ENCODE measurements at places on chromosomes 3 and 15. TPM values are rescaled to one million over a fixed set of nuclear protein-coding genes. Genes with fewer than 3 reads are reported as not detected.

Gene CALML4
- 1.3 TPM for total RNA-seq

Gene SUMF1
- 27.0 TPM for total RNA-seq

Gene ALS2CL
- total RNA-seq: 144 TPM

Gene P3H2
- total RNA-seq: 71.2 TPM

Gene TMEM266
- 0.33 TPM for total RNA-seq

Gene ARHGEF26
- 1.1 TPM for total RNA-seq

DNA sequence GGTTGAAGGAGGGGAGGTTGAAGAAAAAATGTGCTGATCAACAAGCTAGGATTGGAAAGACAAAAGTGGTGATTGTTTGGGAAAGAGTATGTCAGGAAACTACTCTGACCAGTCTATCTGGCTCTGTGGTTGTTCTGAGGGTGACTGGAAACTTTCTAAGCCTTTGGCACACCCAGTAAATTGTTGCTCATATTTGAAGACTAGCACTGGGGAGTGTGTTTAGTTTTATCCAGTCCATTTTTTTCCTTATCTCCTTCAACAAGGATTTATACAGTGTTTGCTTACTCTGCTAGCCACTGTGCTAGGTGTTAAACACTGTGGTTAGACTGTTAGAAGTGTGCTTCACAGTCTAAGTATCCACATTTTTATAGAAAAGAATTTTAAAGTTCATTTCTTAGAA, 28.8 kb downstream of the PPM1L start:
- peak; percentile 74 for DNase-seq

DNA sequence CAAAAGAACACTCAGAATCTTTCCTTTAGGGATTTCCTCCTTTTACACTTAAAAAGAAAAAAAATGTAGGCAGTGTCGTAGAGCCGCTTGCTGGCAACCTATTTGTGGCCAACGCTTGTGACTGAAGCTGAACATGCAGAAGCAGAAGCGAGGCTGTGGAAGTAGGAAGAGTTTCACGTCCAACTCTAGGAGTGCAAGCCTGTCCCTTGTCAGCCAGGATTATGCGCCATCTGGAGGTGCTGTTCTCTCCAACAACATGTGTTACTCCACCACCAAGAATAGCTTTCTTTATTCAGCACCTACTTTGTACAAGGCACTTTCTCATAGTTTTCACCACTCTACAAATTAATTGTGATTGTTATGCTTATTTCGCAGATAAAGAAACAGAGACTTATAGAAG, 223.2 kb upstream of the LMCD1 start:
- DNase-seq: no peak

- no peak for DNase-seq
These were observed 31.0 kb downstream of the ANP32A start for GRCh38 chr15:68789534-68790241.

DNA sequence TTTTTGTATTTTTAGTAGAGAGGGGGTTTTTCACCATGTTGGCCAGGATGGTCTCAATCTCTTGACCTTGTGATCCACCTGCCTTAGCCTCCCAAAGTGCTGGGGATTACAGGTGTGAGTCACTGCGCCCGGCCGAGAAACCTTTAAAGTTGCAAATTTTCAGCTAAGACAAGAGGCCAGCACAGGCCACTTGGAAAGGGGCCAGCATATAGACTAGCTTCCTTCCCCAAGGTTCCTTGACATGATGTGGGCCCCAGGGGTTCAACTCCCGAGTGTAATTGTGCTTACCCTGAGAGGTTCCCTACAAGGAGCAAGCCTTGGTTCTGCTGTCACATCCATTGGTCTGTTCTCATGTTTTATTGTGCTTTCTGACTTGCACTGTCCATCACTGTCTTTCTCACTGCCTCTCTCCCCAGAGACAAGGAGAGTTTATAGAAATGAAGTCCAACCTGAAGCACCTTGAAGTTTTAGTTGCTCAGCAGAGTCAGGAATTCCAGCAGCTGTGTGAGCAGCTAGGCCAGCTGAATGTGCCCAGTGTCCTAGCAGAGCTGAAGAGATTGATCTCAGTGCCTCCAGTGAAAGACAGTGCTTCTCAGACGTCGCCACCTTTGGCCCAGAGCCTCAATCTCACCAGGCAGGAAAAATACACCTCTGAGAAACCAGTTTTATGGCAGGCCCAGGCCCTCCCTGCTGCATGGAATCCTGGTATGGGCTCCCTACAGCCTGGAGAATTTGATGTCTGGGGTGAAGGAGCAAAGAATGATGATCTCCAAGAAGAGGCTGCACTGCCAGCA, 21.1 kb downstream of the C3orf62 start:
- no peak for DNase-seq

DNA sequence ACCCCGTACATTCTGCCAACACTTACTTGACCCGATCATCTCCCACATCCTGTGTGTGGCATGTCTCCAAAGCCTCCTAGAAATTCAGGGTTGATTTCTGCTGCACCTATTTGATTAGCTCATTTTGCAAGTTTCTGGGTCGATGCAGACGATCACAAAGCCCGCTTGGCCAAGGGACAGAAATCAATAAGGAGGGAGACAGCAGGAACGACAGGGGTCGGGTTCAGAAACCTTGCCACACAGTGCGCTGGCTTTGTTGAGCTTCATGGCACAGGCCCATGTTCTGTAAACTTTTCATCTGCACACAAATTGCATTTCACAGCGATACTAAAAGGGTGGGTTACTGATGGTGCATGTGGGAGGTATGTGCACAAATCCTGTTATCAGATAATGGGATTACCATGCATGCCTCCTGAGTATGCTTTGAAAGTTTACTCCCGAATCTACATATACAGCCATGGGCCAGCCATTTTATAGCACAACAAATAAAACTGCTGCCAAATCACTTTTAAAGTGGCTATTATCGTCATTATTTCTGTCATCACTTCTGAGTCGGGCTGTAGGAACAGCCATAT, 95.9 kb upstream of the ATP11B start:
- no peak for DNase-seq

DNA sequence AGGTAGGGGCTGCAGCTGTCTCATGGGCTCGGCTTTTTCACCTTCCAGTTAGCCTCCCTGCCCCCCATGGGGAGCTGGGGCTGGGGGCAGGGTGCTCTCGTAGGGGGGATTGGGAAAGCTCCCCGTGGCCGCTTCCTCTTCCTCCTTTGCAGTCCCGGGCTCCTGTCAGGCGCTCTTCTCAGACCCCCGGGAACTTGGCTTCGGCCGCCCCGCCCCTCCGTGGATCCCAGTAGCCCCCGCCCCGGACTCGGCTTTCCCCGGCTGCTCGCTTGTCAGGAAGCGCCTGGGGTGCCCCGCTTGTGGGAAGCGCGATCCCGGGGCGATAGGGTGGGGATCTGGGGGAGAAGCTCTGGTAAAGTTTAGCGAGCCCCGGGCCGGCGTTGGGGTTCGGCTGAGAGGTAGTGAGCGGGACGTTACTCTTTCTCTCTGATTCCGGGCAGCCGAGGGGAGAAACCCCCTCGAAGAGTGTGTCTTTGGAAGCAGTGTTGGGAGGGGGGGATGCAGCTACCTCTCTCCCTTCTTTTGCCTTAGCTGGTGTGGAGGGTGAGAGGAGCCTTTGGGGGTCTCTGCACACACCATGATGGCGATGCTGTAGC, 611 bp downstream of the PIAS1 start:
- peak; percentile 30 for DNase-seq

- DNase-seq: no peak
These were observed 32.3 kb upstream of the CRTC3 start for GRCh38 chr15:90497376-90497775.

DNA sequence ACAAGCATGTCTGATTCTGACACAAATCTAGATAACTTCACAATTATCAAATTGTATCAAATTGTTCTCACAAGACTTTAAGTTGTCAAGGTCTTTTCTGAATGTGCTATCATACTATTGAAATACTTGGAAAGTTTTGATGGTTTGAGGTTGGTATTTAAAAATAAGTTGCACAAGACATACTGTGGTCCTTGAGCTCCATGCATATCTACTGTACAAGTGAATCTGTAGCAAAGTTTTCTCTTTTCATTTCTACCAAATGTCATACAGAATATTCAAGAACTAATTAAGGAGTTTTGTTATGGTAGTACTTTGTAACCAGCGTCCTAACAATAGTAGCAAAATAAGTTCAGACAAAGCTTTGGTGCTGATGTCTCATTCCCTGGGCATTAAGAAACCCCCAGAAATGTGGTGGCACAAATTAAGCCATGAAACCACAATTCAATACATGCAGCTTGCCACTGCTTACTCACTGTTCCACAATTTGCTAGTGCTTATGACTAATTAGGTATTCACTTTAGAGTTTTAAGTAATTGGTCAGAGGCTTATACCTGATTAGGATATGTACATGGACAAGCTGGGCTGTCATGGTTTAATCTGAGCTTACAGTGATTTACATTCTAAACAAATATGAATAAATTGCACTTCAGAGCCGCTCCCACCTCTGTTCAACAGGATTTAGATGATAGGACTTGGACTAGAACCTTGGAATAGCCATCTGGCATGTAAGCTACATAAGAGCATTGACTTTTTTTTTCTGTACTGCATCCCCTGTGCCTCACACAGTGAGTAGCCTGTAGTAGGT, 8.8 kb downstream of the TBC1D23 start:
- peak; percentile 98 for DNase-seq

Data from mammary epithelial cell (primary cell).